NCI-H146 (cell line): ENCODE measurements at places on chromosomes 1 and 21.

GRCh38 chr1:22803833-22804232 lies 93.2 kb downstream of the EPHB2 start:
- no peak for DNase-seq

DNA sequence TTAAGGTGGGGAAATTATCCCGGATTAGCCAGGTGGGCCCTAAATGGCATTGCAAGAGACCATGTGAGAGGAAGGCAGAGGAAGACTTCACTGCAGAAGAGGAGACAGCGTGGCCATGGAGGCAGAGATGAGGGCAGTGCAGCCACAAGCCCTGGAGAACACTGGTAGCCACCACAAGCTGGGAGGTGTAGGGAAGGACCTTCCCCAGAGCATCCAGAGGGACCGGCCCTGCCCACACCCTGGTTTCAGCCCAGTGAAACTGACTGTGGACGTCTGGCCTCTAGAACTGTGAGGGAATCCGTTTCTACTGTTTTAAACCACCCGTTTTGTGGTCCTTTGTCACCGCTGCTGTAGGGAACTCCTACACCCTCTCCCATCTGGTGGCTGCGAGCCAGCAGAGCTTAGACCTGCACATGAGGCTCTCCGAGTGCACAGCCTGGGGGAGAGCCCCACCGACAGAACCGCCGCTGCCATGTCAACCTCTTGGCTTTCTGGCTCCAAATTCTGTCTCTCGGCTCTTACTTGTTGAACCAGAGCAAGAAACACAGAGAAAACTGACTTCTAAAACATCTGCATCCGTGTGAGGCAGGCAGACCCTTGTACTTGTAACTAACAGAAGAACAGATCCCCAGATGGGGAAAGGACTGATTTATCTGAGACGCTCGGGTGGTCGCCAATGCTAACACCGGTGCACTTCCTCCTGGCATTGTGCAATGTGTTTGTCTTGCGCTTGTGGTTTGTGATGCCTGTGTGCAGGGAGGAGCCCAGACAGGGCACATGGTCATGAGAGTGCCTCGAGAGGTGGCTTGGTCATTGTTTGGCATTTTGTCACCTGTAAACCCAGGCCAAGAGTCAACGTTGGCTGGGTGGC lies 90.8 kb upstream of the TMPRSS2 start:
- DNase-seq = no peak

DNA sequence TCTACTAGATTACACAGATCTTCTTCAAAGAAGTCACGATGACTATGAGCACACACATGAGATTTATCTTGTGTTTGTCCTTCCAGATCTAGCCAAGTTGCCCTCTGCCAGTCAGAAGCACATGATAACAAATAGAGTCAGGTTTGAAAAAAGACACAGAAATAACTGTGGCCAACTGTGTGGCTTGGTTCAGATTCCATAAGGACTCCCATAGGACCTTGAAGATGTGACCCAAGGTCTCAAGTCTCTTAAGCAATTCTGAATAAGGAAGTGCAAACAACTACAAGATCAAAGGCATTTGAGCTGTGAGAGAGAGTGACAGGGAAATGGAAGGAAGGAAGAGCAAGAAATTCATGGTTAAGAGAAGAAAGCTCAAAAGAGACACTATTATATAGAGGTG lies 194.0 kb downstream of the PLPP3 start:
- DNase-seq = no peak

DNA sequence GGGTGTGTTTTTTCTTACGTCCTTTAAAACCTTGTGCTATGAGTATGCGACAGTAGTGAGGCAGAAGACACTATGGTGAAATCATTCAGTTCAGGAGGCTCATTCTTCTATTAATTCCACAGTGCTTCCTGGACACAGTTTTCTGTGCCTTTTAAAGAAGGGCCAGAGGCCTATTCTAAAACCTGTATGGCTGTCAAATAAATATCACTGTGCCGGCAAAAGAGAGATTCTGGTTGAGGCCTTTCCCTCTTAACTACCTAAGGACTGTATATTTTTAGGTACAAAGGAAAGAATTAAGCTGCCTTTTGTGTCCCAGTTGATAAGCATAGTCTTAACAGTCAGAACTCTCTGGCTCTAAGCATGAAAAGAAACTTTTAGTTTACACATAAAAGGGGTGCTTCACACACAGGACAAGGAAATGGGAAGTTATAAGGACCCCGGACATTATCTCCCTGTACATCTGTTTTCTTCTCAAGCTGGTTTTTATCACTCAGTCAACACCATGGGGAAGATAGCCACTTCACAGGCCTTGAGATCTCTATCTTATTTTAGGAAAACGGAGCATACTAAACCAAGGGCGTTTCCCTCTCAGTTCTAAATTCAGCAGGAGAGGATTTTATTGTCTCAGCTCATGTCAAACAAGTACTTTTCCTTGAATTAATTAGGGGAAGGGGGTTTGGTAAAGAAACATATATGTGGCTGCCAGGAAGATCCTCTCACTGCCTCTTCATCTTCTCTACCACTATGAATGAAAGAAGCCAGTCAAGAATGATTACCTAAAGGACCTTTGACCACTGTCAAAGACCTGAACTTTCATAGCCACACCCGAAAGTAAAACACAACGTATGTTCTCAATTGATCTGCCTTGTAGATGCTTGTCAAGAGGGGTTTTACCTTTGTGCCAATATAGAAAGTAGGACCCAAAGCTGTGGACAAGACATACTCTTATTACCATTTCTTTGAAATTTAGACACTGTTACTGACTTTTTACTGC lies 71.4 kb upstream of the HSPA13 start:
- DNase-seq = no peak

DNA sequence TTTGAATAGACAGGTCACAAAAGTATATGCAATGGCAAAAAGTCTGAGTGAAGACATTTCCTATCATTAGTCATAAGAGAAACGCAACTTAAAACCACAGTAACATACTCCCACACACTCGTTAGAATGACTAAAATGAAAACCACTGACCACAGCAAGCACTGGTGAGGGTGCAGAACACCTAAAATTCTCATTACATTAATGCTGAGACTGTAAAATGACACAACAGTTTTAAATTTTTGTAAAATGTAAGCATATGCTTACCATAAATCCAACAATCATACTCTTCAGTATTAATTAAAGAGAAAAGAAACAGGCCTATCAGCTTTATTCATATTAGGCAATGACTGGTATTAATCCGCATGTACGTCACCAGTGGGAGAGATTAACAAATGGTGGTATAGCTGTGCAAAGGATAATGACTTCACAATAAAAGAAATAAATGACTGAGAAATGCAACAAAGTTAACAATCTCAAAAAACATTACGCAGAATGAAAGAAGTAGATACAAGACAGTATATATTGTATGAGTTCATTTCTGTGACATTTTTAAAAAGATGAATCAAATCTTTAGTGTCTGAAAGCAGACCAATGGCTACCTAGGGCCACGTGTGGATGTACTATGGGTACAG lies 253.5 kb downstream of the AKT3 start:
- no peak for DNase-seq

DNA sequence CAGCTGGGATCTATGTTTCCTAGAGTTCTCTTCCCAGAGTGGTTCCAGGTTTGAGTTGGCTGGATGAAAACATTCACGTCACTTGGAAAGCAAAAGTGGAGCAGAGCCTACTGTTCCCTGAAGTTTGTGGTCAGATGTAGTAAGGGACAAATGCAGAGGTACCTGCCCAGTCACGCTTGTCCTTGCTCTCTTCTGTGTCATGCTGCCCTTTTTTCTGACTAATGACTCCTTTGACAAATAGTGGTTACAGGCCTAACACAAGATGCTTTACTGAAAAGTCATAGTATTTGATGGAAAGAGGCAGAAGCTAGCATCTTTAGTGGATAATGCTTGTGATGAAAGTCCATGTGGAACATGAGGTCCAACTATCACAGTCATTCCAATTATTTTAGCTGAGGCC lies 881.4 kb upstream of the B3GALT2 start:
- DNase-seq = no peak
